ENCODE measurements at places on chromosomes 7 and 10.

DNA sequence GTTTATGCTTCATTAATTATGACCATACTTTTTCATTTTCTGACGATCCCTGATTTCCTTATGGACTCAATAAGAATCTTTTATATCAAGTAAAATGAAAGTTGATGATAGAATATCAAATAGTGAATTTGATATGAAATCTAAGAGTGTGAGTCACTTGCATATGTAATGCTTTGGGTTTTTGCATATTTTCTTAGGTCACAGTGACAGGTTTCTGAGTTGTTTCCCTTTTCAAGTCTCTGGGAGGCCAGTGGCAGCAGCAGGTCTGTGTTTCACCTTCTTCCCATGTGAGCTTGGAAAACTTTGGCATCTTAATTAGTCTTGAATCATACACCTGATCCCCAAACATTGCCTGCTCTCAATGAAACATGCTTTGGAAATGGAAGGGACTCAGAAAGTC, 34.7 kb upstream of the GJD4 start:
- DNase-seq, result no peak

DNA sequence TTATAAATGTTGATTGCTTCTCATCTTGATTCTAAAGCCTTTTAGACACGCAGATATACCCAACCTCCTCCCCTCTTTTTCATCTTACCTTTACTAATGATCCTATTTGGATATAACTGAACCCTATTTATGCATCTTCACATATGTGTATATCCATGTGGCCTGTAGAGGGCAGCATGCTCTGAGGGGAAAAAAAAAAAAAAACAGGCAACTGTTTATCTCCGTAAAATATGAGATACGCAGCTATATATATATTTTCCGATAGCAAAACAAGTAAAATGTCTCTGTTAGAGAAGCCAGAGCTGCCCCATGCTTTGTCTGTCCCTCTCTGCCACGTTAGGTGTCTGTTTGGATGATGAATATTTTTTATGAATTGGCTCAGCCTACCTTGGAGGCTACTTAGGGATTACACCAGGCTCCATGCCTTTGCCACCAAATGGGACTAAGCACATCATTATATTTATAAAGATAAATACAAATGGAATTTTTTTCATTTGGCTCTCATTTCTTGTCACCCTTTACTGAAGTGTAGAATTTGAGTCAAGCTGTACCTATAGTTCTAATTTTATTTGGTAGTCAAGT, 174.8 kb upstream of the FZD1 start:
- no peak for DNase-seq

DNA sequence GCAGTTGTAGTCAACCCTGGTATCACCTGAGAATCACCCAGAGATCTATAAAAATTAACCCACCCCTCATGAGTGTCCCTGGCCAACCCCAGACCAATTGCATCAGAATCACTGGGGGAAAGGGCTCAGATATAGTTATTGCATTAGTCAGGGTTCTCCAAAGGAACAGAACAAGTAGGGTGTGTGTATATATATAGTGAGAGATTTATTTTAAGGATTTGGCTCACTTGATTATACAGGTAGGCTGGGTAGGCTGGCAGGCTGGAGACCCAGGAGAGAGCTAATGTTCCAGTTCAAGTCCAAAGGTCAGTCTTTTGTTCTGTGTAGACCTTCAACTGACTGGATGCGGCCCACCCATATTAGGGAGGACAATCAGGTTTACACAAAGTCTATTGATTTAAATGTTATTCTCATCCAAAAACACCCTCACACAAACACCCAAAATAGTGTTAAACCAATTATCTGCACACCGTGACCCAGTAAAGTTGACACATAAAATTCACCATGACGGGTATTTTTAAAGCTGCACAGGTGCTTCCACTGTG, 372.9 kb upstream of the NFE2L3 start:
- no peak for DNase-seq

DNA sequence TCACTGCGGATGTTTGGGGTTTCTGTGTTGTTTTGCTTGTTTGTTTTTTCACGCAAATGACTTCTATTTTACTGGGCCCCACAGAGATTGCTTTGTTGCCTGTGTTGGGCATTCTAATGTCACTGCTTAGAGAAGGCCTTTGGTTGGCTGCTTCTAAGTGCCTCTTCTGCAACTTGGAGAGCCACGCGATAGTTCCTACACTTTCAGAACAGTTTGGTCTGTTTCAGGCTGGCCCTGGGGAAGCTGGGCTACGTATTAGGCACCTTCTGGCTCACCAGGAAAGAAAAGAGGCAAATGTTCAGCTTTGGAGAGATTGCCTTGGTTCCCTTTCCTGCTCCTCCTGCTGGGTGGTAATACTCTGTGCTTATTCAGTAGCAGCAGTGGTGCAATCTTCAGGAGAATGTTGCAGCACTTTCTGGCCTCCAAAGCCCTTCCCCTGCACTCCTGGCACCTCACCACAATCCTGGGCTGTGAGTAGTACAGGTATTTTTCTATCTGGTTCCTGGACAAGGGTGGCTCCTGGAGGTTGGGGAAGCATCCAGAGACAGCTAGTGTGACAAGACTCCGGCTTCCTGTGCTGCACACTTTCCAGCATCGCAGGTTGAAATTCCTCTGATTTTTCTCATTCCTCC, 1.2 kb downstream of the ANTXRL start:
- DNase-seq, result no peak

DNA sequence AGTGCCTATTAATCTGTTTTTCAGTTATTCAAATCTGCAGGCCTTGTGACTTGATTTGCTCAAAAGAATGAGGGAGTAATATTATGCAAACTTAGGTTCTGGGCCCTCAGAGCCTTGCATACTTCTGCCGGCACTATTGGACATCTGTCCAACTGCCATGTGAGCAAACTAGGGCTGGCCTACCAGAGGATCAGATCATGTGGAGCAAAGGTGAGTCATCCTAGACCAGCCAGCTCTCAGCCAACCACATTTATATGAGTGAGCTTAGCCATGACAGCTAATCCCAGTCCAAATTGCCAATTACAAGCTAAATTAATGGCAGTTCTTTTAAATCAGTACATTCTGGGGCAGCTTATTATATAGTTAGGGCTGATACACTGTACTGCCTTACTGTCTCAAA, 69.6 kb downstream of the SDHAF3 start:
- no peak for DNase-seq

DNA sequence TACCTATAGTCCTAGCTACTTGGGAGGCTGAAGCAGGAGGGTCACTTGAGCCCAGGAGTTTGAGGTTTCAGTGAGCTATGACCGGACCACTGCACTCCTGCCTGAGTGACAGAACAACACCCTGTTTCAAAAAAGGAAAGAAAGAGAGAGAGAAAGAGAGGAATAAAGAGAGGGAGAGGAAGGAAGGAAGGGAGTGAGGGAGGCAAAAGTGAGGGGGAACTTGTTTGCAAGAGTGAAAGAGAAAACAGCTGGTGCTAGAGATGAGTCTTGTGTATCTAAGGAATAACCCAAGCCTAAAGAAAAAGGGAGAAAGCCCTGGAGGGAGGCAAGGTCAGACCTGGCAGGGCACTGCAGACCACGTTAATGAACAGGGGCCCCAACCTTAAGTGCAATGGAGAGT, 4.8 kb upstream of the NT5C2 start:
- DNase-seq, result no peak

- no peak for DNase-seq
Measured at GRCh38 chr10:76257816-76258215, 826.4 kb downstream of the LRMDA start.

DNA sequence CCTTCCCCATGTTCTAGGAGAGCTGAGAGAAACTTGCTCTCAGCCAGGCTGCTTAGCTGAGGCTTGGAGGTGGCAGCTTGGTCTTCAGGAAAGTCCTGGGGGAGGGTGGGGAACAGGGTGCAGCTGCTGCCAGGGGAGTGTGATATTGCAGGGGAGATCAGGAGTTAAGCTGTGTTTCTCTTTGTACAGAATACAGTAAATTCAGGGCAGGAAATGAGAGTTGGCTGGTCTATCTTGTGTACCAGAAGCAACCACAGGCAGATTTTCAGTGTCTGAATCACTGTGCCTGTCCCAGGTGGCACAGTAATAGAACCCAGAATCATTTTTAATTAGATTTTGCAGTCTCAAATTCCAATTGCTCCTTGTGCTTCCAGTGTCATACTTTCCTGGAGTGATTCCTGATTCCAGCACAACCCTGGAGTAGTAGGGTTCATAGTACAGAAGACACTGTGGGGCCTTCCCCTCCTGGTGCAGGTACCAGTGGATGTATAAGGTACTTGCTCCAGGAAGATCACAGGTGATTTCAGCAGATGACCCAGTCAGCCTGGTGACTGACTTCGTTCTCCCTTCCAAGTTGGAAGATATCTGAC, 94.0 kb upstream of the TARP start:
- no peak for DNase-seq

DNA sequence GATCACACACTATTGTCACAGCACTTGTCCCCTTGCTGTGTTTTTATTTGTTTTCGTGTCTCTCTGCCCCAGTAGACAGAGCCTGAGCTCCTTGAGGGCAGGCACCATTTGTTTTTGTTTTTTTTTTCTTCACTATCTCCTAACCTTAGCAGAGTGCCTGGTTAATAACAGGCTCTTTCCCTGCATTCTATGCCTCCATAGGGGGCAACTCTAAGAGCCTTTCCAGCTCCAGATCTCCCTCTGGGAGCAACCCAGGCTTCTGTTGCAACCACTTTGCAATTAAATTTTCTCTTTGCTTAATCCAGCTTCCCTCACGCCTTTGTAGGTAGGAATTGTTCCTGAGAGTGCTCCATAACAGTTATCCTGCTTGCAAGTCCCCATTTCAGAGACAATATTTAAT, 148.4 kb downstream of the PLXDC2 start:
- no peak for DNase-seq

DNA sequence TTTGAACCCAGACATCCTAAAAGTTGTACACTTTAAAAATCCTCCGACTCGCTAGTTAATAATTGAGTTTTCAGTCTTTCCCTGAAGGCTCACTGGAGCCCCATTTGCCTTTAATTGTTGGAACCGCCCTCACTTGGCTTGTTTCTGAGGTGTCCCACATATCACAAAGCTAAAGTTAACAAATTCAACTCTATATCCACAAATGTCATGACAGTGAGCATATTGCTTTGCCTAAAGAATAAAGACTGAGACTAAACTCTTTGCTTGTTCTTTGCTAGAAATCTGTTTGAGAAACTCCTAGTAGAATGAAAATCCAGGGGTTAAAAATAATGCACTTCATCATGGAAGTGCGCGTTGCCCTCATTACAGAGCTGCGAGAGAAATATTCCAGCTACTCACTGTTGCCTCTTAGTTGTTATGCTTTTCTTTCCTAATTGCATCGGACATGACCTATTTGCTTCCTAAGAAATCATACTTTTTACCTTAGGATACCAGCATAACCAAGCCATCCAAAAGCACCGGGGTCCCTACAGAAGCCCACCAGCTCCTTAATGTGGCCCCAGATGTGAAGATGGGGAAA, 752 bp downstream of the THSD7A start:
- DNase-seq, result no peak

DNA sequence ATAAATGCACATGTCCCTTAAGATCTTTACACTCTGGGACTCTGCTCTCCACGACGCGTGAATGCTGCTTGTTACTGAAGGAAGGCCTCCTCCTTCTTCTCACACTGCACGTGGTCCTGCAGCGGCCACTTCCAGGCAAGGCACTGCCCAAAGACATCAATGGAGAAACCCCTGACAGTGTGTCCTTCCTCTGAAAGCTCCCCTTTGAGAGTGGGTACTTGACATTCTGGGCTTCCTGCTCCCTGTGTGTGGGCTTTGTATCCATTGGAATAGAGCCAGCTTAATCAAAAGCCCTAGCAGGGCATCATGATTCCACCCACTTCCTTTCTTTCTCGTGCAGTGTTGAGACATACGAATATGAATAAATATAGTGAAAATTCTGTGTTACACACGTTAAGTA, 69.7 kb upstream of the STK17A start:
- DNase-seq, result no peak

- no peak for DNase-seq
Measured at GRCh38 chr7:102457352-102457924, 7.2 kb downstream of the ALKBH4 start.

DNA sequence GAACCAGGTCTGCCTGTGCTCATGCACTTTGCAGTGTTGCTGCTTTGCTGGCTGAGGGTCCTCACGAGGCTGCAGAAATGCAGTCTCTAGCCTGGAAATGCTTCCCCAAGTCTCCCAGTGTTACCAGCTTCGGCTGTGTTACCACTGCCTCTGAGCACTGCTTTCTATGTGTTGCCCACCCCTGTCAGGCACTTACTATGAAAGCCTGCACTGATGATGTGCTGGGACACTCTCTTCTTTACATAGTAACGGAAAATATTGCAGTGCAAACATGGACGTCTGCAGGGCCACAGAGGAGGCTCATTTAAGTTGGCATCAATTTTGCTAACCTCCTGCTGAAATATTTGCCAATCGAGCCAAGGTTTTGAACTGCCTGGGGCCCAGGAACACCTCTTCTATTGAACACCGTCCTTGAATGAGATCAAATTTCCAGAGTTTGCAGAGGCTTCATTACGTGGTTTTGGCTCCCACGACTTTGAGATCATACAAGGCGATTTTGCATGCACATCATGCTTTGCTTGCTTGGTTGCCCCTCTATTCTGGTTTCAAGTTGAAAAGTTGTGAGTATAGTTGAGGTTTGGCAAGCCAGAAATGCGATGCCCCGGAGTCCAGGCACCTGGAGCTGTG, 404.7 kb upstream of the PODXL start:
- no peak for DNase-seq

DNA sequence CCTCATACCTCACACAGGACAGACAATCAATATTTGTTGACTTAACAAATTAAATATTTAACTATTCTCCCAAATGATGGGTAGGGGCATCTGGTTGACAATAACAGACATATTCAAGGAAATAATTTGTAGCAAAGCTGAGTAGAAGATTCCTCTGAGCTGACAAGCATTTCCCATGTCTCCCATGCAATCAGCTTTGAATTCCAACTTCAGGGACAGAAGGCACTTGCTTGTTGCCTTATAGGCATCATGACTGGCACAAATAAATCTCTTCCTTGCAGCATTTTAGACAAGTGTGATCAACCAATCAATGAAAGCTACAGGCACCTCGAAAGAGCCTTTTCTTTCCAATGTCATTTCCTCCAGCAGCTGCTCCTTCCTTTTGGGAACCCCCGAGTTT, 146.0 kb downstream of the PDE1C start:
- DNase-seq, result no peak

DNA sequence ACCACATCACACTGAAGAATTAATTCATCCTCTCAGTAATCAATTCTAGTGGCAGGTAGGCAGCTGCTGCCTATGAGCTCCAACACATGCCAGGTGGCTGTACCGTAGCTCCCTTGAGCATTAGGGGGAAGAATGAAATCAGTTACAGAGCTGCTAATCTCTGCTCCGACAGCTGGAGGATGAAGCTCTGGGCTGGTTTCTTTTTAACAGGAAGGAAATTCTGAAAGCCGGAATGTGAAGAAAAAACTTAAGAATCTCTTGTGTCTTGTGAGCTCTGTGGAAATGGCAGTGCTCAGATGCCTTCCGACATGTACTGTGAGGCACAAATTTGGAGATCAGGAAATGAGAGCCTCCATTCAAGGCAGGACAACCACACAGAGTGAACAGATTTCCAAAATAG, 2.8 kb upstream of the AHCYL2 start:
- DNase-seq, result no peak

DNA sequence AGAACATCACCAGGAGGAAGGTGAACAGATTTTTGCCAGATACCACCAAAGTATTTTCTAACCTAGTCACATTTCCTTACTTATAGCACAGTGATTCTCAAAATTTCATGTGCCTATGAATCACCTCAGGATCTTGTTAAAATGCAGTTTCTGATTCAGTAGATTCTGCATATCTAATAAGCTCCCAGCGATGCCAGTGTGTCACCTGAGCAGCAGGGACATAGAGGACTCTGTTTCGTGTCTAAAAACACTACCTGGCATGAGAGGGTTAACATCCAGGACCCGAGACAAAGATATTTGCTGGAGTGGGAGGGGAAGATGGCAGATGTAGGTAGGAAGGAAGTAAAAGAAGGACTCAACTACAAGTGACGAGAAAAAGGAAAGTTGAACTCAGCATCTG, 252.1 kb upstream of the KMT2E start:
- DNase-seq, result no peak
